Stimulated activated naive CD8-positive, alpha-beta T cell treated with anti-CD3 and anti-CD28 coated beads, Interleukin-15, amount 100 ng/mL, for 72 hours (primary cell): ENCODE measurements at places on chromosomes 2 and 18.

DNA sequence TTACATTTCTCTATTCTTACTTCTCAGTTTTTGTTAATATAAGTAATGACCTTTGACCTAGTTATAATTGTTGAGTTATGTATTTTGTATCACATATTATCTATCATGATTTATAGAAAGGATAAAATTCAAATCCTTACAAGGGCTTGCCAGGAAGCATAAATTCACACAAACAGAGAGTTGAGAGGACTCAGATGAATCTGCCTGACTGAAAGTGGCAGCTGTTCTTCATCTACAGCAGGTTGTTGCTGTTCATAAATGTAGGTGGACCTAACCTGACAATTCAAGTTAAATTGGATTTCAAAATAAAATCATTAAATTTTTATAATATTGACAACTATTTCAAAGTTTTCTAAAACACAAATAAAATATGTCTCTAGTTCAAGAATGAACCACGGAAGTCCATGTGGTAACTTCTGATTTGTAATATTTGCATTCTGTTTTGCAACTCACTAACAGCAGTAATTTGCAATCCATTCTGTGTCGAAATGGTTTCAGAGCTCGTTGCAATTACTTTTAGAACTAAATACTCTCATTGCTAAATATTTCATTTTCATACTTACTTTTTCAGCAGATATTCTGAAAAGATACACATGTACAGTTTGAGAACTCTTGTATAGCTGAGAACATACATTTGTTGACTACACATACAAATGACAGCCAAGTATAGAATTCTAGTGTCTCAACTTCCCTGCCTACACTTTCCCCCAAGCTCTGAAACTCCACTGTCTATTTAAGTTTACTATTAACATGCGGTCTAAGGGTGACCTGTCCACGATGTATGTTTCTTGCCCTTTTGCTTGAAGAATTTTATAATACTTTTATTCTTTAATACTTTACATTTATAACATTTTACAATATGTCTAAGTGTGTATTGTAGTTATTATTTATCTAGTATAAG lies 25.7 kb downstream of the SCN7A start:
- DNase-seq, result no peak

- no peak for DNase-seq
Observed at GRCh38 chr18:31156821-31157763, 5.6 kb downstream of the DSC1 start.

DNA sequence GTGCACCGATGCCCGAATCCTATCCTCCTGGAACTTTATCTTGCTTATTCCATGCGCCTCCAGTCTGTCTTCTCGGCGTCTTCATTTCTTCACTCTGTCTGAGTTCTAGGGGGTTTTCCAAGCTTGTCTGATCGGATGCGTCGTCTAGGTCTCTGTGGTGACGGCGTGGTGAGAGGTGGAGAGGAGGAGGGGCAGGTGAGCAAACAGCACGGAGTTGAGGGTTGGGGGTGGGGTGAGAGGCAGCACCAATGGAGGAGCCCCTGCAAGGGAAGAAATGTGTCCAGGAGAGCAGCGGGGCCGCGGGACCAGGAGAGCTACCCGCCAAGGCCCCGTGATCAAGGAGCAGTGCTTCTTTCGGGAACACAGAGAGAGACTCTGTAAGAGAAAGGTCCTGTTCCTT lies 131.3 kb upstream of the TWIST2 start:
- DNase-seq, result no peak

DNA sequence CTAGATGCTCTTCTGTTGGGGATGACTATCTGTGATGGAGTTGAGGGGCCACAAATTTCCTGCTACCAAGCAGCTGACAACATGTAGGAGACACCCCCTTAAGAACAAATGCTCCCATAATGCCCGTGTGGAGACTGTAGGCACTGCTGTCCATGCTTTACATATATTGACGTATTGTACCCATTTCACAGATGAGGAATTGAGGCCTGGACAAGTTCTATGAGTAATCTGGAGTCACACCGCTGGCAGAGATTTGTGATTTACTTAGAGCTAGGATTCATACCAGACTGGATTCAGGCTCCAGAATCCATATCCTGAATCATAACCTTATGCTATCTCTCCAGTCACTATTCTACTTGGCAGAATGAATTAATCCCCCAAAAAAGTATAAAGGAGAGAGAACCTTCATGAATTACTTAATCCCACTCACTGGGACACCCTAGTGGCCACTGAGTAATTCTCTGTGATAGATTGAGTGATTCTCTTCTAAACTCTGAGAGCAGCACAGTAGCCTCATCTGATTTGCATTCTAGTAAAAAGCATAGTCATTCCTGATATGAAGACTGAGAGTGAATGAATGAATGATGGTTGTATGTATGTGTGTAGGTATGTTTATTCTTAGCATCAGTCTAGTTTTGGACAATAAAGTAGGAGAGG lies 460.7 kb upstream of the MEIS1 start:
- DNase-seq, result no peak

DNA sequence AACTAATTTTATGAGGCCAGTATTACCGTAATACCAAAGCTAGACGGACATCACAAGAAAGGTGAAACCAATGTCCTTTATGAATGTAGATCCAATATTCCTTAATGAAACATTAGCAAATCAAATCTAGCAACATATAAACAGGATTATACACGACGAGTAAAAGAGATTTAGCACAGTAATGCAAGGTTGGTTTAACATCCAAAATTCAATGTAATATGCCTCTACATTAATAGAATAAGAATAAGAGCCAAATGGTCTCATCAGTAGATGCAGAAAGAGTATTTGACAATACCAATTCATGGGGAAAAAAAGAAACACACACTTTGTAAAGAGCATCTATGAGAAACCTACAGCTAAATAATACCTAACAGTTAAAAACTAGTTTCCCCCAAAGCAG lies 99.5 kb downstream of the TMEM163 start:
- no peak for DNase-seq

GRCh38 chr18:21105936-21106335 lies 5.7 kb downstream of the ROCK1 start:
- no peak for DNase-seq

DNA sequence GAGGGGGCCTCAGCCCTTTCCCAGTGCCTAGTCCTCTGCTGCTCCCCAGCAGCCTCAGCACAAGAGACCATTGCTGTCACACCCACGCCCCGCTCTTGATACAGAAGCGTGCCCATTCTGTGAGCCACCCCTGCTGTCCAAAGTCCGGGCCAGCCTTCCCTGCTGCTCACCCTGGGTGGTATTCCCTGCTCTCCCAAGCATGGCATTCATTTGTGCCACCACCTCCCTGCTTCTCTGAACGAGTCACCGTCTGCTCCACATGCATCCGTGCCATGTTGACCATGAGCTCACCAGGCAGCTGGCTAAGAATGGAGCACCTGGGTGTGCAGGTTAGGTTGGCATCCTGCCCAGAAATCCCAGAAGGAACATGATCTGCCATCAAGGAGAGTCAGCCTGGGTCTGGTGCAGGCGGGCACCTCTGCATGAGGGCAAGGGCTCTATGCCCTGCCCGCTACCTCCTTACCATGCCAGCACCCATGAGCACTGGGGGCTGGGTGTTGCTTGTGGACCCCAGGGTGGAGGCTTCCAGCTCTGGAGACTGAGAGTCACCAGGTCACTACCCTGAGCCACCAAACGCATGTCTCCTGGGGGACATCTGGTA lies 63.0 kb downstream of the TWIST2 start:
- DNase-seq, result no peak

DNA sequence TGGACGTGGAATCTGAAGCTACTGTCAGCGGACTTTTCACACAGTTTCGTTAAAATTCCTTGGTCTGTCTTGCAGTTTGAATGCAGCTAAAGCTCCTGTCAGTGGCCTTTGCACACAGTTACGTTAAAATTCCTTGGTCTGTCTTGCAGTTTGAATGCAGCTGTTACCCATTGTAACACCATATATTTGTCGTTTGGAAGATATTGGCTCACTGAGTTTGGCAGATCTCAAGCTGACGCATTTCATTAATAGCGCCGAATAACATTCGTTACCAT lies 1.0 kb downstream of the LIMS1 start:
- no peak for DNase-seq

GRCh38 chr2:30688956-30689401 lies 118.3 kb downstream of the CAPN13 start:
- no peak for DNase-seq

DNA sequence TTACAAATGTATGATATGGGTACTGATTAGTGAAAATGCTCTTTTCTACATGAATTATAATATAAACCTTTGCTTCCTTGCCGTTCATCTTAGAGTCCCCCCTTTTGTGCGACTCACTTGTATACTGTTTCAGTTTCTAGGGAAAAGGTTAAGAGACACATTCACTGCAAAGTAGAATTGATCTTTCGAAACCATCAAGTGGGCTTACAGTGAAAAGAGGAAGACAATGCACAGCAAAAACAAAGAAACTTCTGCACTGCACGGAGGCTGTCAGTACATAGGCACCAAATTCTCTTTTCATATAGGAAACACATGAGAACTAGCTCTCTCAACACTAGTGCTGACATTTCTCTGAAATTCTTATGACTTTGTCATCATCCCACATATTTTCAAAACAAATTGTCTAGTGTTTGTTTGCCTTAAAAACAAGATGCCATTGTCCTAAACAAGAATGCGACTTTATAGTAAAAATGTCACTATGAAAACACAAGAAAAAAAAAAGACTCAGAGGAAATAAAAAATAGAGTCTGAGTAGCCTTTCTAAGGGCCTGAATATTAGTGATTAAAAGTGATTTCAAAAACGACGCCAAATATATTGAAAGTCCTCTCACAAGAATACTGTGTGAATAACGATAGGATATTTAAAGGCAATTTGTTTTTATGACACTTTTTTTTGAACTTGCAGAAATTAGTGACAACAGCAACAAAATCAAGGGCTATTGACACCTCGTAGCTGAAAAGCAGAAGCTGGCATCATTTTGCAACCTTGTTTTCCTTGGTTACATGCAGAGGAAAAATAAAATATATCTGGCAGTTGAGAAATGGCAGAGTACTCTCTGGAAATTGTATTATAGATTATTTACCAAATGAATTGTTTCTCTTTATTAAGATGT lies 827.0 kb downstream of the BCL11A start:
- no peak for DNase-seq
